Muscle of arm (tissue), 14 donors: ENCODE measurements at places on chromosomes 6 and 20. TPM values are rescaled to one million over a fixed set of nuclear protein-coding genes. Genes with fewer than 3 reads are reported as not detected.

DNA sequence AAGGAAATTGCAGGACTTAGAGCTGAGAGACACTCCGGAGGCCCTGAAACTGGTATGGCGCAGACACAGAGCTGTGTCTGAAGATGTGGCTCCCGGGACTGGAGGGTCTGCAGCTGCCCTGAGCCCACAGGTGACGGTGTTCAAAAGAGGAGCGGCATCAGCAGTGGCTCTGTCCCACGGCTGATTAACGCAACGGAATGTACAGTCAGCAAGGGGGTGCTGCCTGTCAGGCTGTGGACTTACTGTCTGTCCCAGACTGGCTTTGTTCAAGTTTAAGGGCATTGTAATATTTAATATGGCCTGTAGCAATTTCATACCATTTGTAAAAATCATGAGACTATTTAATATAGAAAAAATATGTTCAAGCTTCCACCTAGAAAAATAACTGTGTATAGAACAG lies 228.0 kb upstream of the TAB2 start:
- no peak for DNase-seq

GRCh38 chr6:106204961-106205360 lies 118.8 kb downstream of the PRDM1 start:
- DNase-seq = no peak

NNAT gene
- 333 TPM for polyA plus RNA-seq

KHDC1L gene
- polyA plus RNA-seq = not detected
